Smooth muscle cell of the brain vasculature (primary cell): ENCODE measurements at places on chromosomes 6 and 20.

GRCh38 chr6:169139179-169139971 is 114.3 kb downstream of the THBS2 start:
- DNase-seq = no peak

- DNase-seq = no peak
Measured at GRCh38 chr6:145883263-145883662, 68.7 kb upstream of the FBXO30 start.

- DNase-seq = no peak
Measured at GRCh38 chr20:59804871-59805665, 128.4 kb downstream of the SYCP2 start.

GRCh38 chr6:42251911-42252637 is 34.4 kb upstream of the MRPS10 start:
- no peak for DNase-seq

DNA sequence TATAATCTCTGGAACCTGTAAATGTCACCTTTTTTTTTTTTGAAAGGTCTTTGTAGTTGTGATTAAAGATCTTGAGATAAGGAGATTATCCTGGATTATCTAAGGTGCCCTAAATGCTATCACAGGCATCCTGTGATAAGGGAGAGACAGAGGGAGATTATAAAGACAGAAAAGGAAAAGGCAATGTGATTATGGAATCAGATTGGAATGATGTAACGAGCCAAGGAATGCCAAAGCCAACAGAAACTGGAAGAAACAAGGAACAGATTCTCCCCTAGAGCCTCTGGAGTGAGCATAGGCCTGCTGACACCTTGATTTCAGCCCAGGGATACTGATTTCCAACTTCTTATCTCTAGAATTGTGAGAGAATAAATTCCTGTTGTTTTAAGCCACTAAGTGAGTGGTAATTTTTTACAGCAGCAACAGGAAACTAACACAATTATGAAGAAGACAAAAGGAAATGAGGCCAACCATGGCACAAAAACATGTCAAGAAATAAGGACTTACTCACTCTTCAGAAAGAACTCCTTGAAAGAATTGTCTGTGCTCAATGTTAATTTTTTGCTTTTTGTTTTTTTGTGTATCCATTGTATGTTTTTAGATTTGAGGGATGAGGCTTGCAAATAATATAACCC is 82.7 kb downstream of the CFAP61 start:
- DNase-seq = no peak

GRCh38 chr6:6696867-6697531 is 108.5 kb downstream of the LY86 start:
- DNase-seq = no peak

DNA sequence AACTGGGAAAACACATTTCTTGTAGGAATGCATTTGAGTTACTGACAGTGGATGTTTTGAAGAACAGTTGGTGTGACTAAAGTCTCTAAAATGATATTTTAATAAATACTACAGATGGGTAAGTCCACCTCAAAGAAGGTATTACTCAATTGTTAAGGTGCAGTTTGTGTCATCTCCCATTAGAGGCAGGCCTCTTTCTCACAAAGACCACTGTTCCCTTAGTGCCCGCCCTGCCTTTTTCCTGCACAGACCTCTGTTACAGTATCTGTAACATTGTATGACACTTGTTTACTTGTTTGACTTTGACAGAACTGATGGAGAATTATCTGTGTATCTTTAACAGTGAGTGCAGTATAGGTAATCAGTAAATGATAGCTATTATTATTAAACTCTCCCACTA is 5.2 kb upstream of the CRIP3 start:
- no peak for DNase-seq

- DNase-seq = no peak
Measured at GRCh38 chr20:17825252-17825959, 125.6 kb downstream of the BANF2 start.

- no peak for DNase-seq
Measured at GRCh38 chr20:23744817-23745216, 5.9 kb downstream of the CST1 start.

DNA sequence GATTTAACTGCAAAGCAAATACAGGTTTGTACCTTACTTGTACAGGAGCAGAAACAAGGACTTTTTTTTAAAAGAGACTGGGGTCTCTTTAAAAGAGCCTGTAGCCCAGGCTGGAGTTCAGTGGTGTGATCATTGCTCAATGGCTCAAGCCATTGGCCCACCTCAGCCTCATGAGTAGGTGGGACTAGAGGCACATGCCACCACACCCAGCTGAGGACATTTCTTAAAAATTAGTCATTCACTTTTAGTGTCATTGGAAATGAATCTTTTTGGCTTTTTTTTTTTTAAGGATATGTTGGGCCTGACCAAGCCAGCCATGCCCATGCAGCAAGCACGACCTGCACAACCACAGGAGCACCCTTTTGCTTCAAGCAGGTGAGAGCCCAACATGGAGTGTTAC is 16.9 kb downstream of the SEC23B start:
- DNase-seq = no peak

DNA sequence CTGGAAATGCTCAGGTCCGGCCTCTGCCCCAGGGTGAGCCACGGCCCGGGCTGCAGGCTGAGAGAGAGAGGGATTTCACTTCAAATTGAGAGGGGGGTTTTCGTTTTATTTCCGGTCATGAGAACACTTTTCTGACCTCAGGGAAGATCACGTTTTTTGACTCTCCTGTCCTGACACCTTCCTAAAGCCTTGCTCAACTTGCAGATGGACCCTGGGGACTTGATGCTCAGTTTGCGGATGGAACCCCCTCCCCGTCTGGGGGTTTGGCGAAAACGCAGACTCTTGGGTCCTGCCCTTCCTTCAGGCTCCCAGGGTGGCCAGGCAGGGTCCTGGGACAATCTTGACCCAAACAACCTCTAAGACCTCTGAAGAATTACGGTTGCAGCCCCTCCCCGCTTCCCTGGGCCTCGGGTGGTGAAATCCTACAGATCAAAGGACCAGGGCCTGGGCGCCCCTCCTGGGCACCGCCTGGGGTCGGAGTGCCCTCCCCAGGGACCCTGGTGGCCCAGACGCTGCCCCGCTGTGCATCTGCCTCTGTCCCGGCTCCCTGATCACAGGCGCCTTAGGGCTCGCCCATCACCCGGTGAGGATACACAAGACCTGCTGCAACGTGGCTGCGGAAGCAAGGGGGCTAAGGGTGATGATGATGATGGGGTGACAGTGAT is 148.2 kb downstream of the ERMARD start:
- DNase-seq = no peak

DNA sequence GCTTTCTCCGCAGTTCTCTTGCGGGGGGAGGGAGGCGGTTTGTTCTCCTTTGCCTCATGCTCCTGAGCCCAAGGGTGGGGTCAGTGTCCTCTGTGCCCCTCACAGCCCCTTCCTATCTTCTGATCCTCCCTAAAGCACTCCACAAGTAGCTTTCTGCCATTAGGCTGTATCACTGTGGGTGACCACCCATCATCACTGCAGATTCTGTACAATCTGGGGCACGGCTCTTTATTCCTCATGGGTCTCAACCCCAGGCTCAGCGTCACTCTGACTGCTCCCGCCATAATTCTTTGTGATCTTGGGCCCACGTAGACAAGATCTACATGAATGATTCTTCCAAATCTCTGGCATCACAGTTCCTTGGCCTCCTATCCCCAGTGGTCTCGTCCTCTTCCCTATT is 10.5 kb downstream of the NCR2 start:
- no peak for DNase-seq

GRCh38 chr6:56761651-56762050 is 119.0 kb upstream of the DST start:
- no peak for DNase-seq

GRCh38 chr20:40942775-40943174 is 85.8 kb upstream of the TOP1 start:
- no peak for DNase-seq

DNA sequence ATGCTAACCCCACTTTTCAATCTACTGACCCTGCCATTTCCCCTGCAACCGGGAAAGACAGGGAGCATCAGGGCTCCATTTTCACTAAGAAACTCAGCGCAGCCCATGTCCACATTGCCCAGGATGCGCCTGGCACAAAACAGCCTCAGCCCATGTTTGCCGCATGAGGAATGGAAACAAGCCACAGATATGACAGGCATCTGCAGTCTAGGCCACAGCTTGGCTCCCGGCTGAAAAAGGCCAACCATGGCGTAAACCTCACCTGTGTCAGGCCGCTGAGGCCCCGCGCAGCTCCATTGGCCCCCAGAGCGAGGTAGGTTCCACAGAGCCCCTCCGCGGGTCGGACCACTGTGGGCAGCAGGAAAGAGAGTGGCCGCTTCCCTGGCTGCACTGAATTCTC is 21.7 kb downstream of the GGT7 start:
- no peak for DNase-seq
